ENCODE measurements at places on chromosomes 4 and X.

GRCh38 chrX:154762537-154763296 is at the start of gene DKC1:
TSS of gene DKC1 (plus strand) at chrX:154762864. CDS start at chrX:154762966, 102 bp downstream.
- DNase-seq: peak; percentile 12

- DNase-seq: no peak
These were observed 165.4 kb upstream of the WDR1 start for GRCh38 chr4:10281996-10282395.

- no peak for DNase-seq
These were observed 115.4 kb downstream of the PTTG2 start for GRCh38 chr4:38075370-38076152.

- DNase-seq: no peak
These were observed 278.9 kb upstream of the FTHL17 start for GRCh38 chrX:31350808-31351074.

DNA sequence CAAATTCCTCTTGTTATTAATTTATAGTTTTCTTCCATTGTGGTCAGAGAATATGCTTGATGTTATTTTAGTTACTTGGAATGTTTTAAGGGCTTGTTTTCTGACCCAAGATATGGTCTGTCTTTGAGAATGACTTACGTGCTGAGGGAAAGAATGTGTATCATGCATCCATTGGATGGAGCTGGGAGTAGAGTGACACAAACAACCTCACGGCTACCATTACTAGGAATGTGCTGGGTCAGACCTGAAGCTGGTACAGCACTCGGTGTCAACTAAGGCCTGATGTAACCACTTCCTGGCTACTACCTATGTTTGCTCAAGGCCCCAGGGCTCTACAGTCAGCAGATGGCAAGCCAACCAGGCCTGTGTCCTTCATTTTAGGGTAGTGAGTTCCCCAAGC is 257.8 kb downstream of the FAT4 start:
- no peak for DNase-seq

DNA sequence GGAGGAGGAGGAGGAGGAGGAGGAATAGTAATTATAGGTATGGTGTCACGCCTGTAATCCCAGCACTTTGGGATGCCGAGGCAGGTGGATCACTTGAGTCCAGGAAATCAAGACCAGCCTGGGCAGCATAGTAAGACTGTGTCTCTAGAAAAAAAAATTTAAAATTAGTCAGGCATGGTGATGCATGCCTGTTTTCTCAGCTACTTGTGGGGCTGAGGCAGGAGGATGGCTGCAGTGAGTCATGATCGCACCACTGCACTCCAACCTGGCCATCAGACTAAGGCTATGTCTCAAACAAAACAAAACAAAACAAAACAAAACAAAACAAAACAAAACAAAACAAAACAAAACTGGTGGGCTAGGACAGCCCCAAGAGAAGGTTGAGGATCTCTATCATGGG is 3.0 kb downstream of the STARD8 start:
- DNase-seq: no peak

GRCh38 chrX:131739823-131740222 is 195.9 kb downstream of the OR13H1 start:
- DNase-seq: no peak

- no peak for DNase-seq
These were observed 1564.5 kb upstream of the PCDH10 start for GRCh38 chr4:131584587-131584986.

DNA sequence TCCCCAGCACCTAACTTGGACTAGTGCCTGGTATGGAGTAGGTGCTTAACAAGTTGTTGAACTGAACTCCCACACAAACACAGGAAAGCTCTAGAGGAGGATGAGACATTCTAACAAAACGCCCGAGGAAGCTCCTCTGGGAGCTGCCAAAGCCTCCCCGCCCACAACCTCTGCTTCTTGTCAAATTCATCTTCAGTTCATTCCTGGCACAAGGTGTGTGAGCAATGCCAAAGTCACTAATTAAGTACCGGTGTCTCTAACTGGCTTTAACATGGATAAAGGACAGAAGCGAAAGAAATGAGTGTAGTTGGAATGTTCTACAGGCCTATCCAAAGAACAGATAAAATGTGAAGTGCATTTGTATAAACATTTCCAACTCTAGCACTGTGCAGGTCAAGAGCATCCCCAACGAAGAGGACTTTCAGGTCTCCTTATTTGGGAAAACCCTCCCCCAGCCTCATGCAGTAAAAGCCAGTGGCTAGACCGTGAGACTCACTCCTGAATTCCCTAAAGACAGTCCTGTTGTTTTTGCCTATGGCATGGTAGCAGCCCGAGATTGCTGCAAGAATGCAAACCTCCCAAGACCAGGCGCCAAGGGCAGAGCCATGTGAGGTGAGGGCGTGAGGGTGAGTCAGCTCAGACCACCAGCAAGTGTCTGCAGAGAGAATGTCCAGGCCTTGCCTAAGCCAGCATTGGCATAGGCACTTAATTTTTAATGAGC is 72.2 kb upstream of the KLF3 start:
- DNase-seq: no peak

DNA sequence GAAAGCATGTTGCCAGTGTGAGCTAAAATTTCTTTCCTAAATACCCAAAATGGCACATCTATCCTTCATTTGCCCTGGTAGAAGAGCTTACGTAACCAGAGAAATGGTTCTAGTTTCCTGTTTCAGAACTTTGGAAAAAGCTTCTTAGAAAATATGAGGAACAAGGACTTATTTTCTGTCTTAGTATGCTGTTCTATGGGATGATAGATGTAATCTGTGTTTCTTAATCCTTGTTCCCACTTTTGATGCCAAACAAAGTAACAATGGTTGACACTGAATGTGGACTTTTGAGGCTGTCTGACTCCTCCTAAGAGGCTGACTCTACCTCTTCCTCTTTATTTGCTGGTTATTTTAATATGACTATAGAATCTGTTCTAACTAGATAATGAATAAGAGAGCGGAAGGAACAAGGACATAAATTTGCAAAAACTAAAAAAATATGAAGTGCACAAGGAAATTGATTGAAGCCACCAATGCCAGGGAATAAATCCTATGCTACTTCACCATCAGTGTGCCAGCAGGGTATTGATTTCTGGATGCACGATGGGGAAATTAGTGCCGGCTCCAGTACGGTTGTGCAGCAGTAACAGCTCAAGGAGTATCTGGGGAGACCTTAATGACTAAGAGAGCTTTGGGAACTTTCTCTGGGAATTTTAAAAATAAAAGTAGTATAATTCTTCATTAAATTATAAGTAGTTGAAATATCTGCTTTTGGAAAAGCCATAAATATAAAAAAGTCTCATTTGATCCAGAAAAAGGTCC is 39.4 kb upstream of the TET2 start:
- DNase-seq: no peak

DNA sequence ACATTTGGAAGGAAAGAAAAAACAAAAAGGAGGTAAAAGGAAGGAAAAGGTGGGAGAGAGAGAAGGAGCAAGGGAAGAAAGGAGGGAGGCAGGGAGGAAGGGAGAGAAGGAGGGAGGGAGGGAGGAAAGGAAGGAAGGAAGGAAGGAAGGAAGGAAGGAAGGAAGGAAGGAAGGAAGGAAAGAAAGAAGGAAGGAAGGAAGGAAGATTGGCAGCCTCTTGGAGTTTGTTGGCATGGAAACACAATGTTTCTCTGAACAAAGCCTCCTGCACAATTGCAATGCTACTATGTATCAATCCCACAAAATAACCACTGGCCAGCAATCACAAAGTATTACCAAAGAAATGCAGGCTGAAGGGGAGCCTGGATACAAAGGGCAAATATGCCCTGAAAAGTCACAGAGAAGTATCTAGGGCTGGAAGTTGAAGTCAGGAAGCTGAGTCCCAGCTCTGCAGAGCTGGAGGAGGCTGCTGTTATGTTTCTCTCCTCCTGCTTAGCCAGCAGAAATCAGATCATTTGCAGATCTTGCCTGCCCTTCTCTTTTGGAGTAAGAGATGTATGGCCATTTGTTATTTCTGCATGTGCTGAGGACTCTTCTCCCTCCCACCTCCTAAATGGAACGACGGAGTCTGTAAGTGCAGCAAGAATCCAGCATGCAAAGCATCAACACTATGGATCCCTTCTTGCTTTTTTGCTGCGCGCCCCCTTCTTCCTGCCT is 195.9 kb upstream of the LDB2 start:
- no peak for DNase-seq

DNA sequence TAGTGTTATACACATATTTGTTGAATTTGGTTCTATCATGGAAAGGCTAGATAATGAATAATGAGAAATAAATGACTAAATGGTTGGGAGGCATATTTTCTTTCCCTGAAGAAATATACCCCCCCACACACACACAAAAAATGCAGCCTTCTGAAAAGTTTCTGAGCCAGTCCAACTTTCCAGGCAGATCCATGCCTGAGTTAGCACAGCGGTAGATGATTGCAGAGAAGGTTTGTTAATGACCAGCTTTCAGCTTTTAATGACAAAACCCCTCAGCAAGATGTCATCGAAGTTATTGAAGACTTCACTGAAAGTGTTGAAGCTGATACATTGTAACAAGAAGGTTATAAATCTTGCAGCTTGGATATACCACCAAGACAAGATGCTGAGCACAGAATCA is 61.4 kb downstream of the GBA3 start:
- DNase-seq: no peak

All from cortex of kidney (tissue), 1 donor.